ENCODE measurements at places on chromosomes 4 and X.
A peak's percentile ranks its signal among the peaks of the same experiment; 100 is the strongest.

GRCh38 chr4:10765386-10765785, 80.8 kb upstream of the CLNK start:
- DNase-seq, result no peak

- no peak for DNase-seq
These were observed 9.4 kb downstream of the TASL start for GRCh38 chrX:30568136-30568535.

DNA sequence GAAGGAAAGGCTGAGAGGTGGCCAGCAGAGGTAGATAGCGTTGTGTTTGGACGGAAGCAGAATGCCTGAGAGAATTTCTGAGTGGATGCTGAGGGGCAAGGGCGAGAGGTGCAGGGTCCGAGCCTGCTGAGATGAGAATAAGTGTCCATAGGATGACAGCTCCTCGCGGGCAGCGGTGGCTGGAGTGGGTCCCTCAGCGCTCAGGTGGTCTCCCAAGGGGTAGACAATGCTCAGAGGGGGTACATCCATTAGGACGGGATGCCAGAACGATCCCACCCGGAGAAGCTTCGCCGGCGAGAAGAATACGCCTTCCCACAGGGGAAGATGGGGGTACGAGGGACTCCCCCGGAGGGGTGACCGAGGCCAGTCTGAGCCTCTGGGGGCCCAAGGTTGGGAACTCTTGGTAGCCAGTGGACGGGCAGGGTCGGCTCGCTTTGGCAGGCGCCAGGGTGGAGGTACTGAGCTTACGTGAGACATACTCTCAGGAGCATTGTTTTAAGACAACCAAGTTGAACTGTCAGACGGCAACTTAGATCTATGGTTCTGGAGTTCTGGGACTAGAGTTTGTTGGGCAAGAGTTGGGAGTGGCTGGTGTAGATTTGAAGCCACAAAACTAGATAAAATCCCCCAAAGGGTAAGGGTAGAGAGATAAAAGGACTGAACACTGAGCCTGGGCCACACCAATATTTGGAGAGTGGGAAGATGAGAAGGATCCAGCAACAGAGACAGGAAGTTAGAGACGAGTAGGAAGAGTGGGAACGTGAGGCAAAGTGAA, 15.8 kb downstream of the BRCC3 start:
- DNase-seq, result no peak

DNA sequence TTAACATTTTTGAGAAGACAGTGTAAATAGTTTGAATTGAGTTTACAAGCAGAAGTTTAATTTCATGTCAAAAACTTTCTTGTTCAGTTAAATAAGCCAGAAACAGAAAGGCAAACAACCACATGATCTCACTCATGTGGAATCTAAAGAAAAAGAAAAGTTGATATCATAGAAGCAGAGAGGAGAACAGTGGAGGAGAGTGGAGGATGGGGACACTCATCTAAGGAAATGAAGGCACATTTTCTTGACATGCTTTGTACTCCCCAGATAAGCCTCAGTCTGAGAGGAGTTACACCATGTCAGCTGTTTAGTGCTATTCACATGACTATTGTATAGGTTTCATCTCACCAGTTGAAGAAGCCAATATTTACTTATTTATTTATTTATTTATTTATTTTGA, 13.5 kb downstream of the SNCA start:
- DNase-seq, result no peak

DNA sequence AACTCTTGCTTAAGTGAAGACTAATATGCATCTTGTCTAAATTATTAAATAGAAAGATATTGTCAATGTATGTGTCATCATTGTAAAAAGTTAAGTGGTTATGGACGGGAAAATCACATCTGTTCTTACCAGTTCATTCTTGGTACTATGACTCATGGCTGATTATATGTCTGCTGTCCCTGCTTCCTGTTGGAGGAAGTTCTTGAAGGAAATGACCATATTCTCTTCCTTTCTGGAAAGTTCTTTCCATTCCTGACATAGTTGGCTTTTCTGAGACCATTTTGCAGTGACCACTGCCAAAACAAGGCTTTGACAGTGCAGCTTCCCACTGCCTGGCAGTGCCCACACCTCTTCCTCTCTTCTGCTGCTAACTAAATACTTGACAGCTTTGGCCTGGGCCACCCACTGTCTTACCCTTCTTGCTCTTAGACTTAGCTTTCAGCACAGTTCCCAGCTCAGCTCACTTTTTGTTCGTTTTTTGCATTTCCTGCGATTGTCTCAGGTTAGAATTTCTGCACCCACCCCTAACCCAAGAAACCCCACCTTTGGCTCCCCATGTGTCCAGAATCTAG, 13.2 kb upstream of the CLDN24 start:
- no peak for DNase-seq

GRCh38 chr4:55543858-55544257, 2.9 kb downstream of the CLOCK start:
- no peak for DNase-seq

DNA sequence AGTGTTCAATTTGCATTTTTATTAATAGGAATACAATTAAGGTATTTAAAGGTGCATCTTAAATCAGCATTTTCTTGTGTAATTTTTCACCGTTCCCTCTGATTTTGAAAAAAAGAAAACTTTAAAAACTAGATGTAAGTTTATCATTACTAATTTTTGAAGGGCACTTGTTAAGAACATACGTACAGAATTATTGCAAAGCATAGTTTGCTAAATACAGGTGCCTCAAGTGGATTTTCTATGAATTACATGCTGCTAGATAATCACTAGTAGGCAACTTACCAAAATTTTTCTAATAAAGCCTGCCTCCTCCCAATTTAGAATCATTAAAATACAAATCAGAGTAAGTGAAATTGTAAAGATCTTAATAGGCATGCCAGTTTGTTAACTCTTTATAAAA, 8.5 kb downstream of the CNKSR2 start:
- DNase-seq, result no peak

DNA sequence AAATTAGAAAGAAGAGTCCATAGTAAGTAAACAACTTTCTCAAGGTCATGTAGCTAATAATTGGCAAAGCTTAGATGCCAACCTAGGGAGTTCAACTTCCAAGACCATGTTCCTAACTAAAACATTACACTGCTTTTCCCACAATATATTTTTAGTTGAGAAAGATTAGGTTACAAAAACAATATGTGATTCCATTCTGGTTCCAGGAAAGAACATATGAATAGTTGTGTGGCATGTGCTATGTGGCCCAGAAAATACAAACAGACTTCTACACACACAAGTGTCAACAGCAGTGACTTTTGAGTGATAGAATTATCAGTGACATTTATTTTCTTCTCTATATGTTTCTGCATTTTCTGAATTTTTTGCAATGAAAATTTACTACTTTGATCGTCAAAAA, 62.7 kb upstream of the EDNRA start:
- no peak for DNase-seq

- DNase-seq, result no peak
These were observed 371.3 kb upstream of the FSTL5 start for GRCh38 chr4:162535121-162535520.

DNA sequence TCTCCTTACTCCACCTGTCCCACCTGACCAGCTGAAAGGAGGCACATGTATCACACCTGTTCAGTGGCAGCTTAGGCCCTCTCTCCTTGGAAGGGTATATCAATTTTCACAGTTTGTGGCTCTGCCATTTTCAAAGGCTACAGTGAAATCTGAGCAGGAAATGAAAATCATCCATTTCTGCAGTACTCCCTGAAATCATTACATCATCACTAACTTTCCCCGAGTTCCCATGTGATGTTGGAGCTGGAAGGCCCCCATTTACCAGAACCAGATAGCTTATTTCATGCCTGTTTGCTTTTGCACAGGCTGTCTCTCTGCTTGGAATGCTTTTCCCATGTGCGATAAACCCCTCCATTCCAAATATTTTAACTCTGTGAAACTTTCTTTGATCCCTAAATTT, 31.0 kb upstream of the STX18 start:
- DNase-seq, result no peak

- no peak for DNase-seq
These were observed 16.5 kb downstream of the FGFRL1 start for GRCh38 chr4:1027915-1028238.

- no peak for DNase-seq
These were observed 99.0 kb downstream of the FIP1L1 start for GRCh38 chr4:53476232-53477037.

DNA sequence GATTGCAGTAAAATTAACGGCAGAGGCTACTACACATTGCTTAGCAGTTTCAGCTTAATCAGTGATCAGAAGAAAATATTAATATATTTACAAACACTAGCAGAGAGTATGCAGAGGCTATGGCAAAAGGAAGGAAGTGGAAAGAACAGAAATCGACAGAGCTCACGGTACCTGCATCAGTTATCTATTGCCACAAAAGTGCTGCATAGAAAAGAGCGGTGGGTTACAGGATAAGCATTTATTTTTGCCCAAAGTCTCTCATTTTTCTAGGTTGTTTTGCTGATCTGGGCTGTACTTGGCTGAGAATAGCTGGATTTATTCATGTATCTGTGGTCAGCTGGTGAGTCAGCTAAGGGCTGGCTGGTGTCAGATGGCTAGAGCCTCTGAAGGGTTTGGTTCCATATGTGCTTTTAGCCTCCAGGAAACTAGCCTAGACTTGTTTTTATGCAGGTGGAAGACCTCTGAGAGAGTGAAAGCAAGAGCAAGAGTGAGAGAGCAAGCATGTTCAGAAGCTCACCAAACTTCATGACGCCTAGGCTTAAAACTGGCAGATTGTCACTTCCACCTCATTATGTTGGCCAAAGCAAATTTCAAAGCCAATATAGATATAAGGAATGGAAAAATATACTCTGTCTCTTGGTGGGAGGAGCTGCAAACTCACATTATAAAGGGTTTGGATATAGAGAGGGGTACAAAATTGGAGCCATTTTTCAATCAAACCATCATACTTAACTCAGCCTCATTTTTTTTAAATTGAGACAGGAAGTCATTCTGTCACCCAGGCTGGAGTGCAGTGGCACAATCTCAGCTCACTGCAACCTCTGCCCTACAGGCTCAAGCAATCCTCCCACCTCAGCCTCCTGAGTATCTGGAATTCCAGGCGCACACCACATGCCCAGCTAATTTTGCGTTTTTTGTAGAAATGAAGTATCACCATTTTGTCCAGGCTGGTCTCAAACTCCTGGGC, 153.2 kb upstream of the RPL34 start:
- no peak for DNase-seq

- no peak for DNase-seq
These were observed 299.3 kb downstream of the KCTD8 start for GRCh38 chr4:44149282-44149681.

DNA sequence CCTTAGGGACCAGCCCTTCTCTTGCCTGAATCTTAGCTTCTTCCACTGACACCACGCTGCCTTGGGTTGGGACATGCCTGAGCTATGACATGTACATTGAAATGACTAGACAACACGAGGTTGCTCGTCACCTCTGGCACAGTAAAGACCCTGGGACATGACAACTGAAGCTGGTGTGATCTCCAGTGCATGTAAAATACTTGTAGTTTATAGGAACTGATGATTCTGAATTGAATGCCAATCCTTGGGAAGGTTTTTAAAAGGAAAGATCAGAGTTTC, 100.7 kb upstream of the PGRMC2 start:
- no peak for DNase-seq

DNA sequence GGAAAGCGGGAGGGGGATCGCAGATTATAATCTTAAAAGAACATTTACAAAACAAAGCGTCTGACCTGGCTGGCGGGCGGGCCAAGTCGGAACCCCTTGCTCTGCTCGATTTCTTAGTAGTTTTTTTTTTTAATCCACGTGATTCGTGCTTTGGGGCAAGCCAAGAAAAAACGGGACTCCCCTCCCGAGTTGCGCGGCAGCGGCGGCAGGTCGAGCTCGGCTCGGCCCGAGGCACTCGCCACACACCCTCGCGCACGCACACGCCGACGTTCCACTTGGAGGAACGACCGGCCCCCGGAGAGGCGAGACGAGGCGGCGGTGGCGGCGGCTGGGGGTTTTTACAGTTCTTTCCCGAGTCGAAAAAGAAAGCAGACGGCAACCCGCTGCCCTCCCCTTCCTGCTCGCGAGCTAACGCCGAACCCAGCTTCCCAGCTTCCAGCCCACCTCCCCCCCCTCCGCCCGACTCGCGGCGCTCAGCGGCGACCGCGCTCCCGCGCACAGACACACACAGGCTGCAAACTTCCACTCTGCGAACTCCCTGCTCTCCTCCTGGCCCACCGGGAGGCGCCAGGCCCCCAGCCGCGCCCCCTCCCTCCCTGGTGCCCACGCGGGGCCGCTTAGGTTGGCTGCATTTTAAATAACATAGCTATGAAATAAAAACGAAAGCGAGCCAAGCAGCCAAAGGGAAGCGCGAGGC, 1.2 kb downstream of the BCOR start:
- peak; percentile 70 for DNase-seq

DNA sequence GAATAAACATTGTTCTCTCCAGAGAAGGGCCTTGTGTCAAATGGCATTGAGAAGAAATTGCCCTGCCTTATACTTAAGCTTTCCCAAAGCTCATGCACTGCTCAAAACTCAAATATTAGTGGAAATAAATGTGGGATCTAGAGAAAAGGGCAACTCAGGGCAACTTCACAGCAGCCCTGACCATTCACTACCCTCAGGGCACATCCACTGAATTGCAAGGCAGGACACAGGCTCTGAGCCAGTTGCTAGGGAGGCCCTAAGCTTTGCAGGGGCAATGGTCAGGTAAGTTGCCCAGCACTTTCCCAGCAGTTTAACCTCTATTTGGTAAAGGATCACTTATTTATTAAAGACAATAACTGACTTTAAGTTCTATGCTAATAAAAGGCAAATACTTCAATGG, 255.3 kb upstream of the TEX13A start:
- no peak for DNase-seq

DNA sequence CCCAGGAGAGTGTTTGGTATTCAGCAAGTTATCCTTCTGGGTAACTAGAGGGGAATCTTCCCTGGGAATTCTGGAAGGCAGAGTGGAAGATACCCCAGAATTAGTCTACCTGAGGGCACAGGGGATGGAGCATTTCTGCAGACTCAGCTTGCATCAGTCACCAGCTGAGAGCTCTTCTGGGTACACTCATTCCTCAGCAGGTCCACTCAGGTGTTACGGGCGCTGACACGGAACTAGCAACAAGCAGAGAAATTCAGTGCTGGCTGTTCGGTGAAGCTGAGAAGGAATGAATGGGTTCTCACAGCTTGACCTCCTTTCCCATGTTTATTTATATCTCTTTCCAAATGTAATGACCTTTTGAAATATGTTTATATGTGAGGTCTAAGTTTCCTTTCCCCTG, 106.0 kb upstream of the PNPLA4 start:
- no peak for DNase-seq

- no peak for DNase-seq
These were observed 33.7 kb downstream of the DHRSX start for GRCh38 chrX:2466876-2467656.

- DNase-seq, result no peak
These were observed 6.2 kb downstream of the MYL5 start for GRCh38 chr4:680551-680927.

- DNase-seq, result no peak
These were observed 76.7 kb upstream of the ARHGAP24 start for GRCh38 chr4:85398276-85398675.

DNA sequence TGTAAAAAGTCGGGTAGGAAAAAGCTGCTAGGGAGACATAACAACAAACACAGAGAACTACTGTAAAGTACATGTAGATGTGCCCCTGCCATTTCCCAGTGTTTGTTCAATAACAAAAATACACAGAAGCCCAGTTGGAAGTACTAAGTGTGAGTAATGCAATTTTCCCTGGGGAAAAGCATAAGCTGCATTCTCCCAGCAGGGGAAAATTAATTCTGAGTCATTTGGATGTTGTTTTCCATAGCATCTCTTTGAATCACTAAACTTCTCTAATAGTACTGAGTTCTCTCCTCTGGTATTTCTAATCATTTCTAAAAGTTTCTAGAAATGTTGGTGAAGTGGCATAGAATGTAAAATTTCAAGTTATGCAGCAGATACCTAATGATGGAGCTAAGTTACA, 1114.9 kb downstream of the C4orf33 start:
- DNase-seq, result no peak

GRCh38 chr4:184924516-184924915, 93.8 kb upstream of the HELT start:
- DNase-seq, result no peak
